ENCODE measurements at places on chromosomes 1 and 21.

GRCh38 chr1:36203554-36204346, 20.5 kb upstream of the THRAP3 start:
- DNase-seq: no peak

GRCh38 chr1:52367272-52367671, 1.3 kb upstream of the CC2D1B start:
- no peak for DNase-seq

GRCh38 chr1:198253668-198254067, 96.9 kb downstream of the NEK7 start:
- DNase-seq: no peak

GRCh38 chr1:174262349-174263241, 103.3 kb downstream of the RABGAP1L start:
- no peak for DNase-seq

GRCh38 chr1:36366091-36366661, 19.5 kb downstream of the STK40 start:
- peak; percentile 51 for DNase-seq

DNA sequence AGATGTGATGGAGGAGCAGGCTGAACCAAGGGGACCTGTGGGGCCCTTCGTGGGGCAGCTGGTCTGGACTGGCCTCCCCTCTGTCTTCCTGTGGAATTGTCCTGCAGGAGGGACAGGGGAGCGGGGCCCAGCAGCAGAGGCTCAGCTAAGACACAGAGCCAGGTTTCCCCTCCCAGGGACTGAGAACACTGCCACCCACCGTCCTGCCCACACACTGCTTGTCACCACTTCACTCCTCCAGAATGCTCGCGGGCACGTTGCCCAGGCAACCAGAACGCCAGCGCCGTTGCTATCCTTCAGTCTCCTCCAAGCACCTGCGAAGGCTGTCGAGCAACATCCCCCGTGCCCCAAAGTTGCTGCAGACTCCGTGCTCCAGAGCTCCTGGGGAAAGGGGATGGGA, 46.4 kb downstream of the AJAP1 start:
- no peak for DNase-seq

GRCh38 chr1:8297245-8297644, 20.7 kb upstream of the SLC45A1 start:
- DNase-seq: no peak

DNA sequence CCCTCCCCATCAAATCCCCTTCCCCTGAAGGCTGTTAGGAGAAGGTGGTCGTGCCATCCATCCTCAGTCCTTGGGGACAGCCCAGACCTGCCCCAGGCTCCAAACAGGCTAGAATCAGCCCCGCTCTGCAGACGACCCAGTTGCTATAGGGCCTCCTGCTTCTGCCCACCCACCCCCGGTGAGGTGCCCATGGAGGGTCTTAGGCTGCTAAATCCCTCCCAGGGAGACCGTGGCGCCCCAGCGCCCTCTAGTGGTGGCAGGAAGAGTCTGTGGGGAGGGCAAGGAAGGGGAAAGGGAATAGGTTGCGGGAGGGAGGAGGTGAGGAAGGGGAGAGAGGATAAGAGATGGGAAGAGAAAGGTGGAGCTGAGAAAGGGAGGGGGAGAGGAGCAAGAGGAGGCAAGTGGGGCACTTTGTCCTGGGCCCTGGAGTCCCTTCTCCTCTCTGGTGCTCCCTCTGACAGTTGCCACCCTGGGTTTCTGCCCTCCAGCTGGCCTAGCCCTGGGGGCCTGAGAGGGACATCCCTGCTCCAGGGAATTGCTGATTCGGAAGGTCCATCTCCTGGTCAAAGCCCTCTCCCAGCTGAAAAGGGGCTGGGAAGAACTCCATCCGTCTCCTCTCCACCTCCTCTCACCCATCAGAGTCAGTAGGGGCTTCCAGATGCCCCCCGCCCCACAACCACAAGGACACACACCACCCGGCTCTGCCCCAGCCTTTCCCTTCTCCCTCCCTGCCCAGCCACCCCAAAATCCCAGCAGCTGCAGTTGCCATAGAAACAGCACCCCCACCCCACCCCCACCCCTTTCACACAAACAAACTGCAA, 55.4 kb downstream of the CAMK2N1 start:
- no peak for DNase-seq

DNA sequence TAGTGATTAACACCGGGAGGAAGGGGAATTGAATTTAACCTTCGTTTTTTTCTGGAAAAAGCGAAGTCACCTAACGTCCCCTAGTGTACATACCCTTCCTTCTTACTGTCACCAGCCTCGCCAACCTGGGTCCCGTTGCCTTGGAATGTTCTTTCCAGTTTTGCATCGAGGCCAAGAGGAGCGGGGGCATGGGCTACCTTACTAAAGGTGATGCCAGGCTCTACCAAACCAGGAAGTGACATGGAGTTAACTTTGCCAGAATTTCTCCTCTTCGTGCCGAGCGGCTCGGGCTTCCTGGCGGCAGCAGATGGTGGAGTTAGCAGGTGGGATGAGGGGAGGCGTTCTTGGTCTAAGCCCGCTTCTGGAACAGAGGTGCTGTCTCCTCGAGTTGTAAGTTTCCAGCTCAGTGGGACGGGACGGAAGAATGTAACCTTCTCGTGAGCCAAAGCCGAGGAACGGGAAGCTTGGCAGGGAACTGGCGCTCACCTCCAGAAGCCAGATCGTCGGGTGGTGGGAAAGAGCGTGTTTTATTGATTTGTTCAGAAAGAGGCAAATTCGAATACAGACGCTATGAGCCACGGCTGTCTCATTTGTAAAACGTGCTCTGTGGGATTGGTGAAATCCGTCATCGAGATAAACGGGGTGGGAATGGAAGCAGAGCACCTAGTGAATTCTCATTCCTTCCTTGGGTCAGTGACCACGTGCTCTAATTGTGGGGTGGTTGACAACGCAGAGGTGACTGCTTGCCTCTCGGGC, 486 bp downstream of the NIPAL3 start:
- DNase-seq: no peak

- no peak for DNase-seq
Measured at GRCh38 chr1:107867422-107867821, 97.6 kb downstream of the VAV3 start.

DNA sequence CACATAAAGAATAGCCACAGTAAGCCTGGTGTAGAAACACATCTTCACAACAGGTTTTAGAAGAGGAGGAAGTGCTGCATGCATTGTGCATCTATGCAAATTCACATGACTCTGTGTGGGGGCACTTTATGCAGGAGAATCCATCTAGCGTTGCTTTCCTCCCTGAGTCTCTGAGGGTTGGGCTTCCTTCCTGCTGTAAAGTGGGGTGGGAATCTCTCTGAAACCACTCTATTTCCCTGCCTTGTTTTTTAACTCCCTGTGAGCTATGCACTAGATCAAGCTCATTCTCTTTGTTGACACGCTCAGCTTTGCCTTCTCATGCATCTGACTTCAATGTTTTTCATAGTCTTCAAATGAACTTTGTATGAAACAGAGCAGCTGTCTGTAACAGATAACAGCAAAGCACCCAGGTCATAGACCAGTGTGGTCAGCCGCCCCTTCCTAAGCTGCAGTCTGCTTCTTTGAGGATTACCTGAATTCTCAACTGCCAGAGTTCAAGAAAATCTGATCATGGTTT, 102.7 kb upstream of the DPH5 start:
- DNase-seq: no peak

GRCh38 chr1:218459878-218460711, 115.0 kb downstream of the TGFB2 start:
- DNase-seq: no peak

DNA sequence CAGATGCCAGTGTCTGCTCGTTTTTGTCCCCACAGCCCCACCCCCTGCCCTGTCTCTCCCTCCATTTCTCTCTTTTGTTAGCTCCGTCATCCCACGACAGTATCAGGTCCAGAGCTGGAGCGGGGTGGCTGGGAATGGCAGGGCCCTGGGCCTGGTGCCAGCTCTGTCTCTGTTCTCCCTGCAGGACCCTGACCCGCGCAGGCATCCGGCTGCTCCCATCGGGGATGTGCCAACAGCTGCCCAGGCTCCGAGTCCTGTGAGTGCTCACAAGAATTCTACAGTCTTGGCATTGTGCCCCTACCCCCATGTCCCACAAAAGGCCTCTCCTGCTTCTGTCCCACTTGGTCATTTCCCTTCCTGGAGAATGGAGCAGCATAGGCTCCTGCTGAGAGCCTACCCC, 37.4 kb downstream of the UBE2T start:
- no peak for DNase-seq

- DNase-seq: no peak
Measured at GRCh38 chr1:42838482-42839190, 7.8 kb upstream of the ZNF691 start.

DNA sequence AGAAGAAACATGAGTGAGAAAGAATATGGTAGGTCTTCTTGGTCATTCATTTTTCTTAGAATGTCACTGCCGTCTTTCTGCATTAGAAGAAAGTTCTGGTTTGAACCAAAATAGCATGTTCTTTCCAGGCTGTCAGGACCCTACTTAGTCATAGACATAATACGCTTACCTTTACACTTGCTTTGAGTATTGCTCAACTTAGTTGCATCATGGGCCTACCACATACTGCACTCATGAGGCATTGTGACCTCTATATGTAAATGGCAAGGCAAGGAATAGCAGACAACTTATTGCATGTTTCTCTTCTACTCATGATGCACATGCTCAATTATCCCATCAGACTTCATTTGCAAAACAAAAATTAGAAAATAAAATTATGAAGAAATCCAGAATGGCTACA, 415.0 kb downstream of the HLX start:
- no peak for DNase-seq

DNA sequence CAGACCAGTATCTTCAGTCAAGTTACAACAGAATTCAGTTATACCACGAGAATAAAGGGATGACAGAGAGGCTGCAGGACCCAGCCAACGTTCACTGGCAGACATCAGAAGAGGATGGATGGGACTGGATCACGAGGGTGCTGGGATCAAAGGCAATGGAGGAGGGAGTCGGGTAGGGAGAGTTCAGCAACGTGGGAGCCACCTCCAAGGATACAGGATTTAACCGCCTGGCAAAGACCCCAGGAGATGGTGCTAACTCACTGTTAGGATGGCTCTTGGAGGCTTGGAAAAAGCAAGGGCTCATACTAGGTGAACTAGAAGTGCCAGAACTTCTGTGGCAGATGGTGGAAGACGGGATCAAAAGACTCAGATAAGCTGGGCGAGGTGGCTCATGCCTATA, 99.1 kb upstream of the DISP3 start:
- DNase-seq: no peak

DNA sequence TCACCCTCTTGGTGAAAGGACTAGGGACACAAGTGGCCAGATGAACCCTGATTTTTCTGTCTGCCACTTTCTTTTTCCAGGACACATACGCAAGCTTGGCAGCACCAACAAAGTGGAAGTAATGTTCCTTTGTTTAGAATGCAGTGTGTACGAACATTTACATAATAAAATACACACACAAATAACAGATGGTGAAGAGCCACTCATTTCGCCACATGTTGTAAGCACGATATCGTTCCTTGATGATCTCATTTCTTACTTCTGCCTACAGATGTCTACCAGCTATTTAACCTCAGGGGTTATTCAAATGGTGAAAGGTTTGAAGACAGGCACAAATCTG, 670.2 kb upstream of the CXADR start:
- no peak for DNase-seq

- DNase-seq: no peak
Measured at GRCh38 chr1:103496014-103496635, 29.4 kb upstream of the RNPC3 start.

GRCh38 chr1:15424146-15424667, 14.0 kb upstream of the CTRC start:
- no peak for DNase-seq

DNA sequence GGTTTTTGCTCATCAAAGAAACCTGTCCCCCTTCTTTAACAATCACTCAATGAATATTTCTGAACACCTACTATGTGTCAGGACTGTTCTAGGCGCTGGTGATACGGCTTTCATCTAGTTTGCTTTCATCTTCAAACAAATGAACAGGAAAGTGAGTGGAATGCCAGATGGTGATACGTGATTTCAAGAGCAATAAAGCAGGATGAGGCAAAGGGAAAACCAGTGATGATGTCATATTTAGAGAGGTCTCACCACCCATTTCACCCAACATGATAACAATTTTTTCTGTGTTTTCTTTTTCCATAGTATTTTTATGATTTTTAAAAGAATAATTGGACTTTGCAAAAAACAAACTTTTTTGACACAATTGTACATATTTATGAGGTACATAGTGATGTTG, 11.3 kb upstream of the SLC6A17 start:
- DNase-seq: no peak

DNA sequence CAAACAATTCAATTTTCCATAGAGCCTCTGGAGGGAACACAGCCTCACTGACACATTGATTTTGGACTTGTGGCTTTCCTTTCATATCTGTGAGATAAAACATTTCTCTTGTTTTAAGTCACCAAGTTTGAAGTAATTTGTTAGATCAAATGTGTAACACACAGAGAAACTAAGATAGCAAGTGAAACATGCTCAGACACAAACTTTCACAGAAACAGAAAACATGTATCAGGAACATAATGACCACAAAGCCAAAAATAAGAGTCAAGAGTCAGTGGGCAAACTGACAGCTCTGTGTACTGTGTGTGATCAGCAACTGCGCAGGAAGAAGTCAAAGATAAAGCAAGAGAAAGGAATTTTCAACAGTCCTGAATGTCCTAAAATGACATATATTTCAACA, 1237.5 kb downstream of the AMY1C start:
- DNase-seq: no peak

- DNase-seq: no peak
Measured at GRCh38 chr1:19203440-19203839, 6.6 kb downstream of the UBR4 start.

DNA sequence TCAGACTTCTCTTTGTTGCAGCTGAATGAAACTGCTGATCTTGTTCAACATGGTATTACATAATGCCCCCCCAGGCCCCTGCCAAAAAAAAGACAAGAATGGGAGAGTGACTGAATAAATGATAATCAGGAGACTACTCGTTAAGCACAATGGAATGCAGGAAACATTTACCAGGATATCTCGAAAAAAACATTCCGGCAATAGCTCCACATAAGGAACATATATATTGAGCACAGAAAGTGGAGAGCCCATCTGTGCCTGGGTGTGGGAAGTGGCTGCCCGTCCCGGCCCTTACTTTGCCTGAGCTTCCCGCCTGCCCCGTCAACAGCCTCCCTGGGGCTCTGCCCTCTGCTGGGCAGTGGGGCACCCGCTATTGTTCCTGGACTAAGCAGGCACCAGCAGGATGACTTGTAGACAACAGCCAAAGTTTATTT, 13.3 kb downstream of the TRIM11 start:
- no peak for DNase-seq

- no peak for DNase-seq
Measured at GRCh38 chr1:95071539-95071938, 1.2 kb downstream of the ALG14 start.

- DNase-seq: no peak
Measured at GRCh38 chr1:147626739-147627138, 43.6 kb downstream of the ACP6 start.

- no peak for DNase-seq
Measured at GRCh38 chr1:67189953-67190352, 23.7 kb downstream of the IL23R start.

Measured in T-helper 2 cell (primary cell).